ENCODE measurements at places on chromosomes 3 and 15.

DNA sequence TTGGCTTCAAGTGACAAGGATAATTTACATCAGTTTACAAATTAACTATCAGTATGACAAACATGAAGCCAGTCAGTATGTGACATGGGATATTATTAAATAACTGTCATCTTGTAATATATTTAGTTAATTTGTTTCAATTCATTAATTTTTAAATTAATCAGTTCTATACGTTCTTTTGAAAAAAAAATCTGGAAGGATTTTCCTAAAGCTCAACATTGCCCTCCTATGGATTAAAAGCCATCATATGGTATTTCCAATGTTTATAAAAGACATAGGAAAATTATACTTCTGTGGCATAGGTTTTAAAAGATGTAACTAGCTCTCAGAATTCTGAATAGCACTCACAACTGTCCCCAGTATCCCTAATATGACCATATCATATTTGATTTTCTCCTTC lies 134.4 kb downstream of the PLOD2 start:
- DNase-seq: no peak

DNA sequence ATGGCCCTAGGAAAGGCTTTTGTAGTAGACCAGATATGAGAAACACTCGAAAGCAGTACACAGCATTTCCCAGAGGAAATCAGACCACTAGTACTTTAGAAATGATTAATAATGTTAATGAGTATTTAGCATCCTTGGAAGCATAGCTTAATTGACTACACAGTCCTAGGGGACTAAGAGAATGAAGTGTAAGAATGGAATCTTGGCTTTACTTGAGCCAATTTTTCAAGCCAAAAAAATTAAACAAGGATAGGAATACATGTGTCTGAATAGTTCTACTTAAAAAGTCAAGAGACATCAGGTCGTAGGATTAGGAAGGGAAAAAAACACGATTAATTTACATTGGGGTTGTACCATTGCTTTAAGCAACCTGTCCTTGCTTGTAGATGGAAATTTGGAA lies 38.2 kb downstream of the DPPA2 start:
- DNase-seq: no peak

GRCh38 chr15:89186803-89187202 lies 34.6 kb downstream of the RLBP1 start:
- DNase-seq: no peak

DNA sequence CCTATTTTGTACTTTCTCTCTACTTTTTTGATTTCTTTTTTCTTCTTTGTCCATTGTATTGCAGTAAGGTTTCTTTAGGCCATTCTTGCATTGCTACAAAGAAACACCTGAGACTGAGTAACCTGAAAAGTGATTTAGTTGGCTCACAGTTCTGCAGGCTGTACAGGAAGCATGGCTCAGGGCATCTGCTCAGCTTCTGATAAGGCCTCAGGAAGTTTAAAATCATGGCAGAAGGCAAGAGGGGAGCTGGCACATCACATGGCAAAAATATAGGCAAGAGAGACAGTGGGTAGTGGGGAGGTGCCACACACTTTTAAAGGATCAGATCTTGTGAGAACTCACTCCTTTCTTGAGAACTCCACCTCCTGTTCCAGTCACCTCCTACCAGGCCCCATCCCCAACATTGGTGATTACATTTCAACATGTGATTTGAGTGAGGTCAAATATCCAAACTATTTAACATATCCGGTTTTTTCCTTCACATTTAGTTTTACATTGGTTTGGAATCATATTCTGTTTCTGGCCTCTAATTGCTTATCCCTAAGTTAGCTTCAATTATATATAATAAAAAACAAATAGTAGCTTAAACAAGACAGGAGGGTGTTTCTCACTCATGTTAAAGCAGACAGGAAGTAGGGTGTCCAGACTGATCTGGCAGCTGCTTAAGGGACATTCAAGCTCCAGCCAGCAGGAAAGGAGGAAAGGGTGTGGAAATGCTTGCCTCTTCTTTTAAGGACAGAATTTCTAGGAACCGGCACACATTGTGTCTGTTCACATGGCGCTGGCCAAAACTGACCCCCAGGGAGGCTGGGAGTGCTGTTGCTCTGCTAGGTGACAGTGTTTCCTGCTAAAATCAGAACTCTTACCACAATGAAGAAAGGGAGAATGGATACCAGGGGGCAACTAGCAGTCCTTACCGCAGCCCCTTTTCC lies 28.8 kb upstream of the SKOR1 start:
- DNase-seq: no peak

DNA sequence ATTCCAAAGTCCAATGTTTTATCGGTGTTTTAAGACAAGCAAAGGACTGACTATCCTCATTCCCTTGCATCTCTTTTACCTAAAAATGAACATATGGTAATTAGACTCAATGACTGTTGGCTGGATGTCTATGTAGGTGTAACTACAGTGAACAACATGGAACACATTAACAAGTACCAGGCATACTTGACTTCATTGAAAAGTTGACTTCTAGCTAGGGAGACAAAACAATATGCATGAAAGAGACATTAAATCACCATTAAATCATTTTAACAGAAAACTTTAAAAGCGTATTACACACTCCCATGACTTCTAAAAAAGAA lies 34.3 kb upstream of the ANPEP start:
- DNase-seq: no peak

DNA sequence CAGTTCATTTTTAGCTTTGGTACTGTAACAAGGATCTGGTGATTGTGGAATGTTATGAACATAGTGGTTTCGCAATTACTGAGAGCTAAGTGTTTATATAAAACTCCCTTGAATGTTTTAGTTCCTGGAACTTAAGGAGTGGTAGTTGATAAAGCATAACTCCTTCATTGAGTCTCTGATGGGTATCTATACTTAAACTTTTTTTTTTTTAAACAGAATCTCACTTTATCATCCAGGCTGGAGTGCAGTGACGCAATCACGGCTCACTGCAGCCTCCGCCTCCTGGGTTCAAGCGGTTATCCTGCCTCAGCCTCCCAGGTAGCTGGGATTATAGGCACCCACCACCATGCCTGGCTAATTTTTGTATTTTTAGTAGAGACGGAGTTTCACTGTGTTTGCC lies 11.3 kb downstream of the PRKCI start:
- no peak for DNase-seq

- no peak for DNase-seq
These were observed 73.3 kb downstream of the USP13 start for GRCh38 chr3:179726075-179726699.
